ENCODE measurements at places on chromosomes 1 and 21. TPM values are rescaled to one million over a fixed set of nuclear protein-coding genes. Genes with fewer than 3 reads are reported as not detected.

- no peak for DNase-seq
- no peaks in the 10 kb centered on the region for H3K36me3 ChIP-seq
- H3K27ac ChIP-seq: no peak overlapping the region
- H3K4me1 ChIP-seq: no peaks in the 10 kb centered on the region
Measured at GRCh38 chr1:171635661-171636060, 13.6 kb downstream of the MYOCOS start.

DNA sequence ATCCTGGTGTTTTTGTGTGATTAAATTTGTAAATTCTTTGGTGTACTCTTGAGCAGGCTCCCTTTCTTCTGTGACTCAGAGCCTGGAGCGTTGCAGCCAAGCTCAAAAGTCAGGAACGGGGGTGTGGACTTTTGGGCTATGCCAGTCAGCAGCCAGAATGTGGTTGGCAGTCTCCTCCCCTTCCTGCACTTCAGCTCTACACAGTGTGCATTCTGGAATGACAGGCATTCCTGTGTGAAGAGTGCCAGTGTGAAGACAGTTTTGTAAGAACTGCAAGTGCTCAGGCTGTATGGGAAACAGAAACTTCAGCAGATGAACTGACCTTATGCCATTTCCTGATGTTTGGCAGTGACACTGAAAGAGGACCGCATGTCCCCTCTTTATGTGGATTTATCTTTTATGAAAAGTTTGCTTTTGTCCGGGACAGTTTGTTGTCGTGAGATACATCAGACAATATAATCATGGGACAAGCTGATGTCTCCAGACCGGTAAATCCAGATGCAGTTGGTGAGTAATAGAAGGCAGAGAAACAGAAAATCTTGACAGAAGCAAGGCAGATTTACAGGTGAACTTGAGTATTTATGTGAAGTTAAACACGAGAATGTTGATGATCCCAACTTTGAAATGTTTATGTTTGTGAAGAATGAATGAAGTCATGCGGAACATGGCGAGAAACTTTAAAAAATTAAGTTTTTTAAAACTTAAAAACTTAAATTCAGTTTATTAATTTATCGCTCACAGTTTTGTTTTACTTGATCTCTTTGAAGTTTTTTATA is 67.7 kb upstream of the RCC1 start:
- H3K36me3 ChIP-seq: no peaks in the 10 kb centered on the region
- H3K4me1 ChIP-seq: peaks cover 16% of the 10 kb centered on the region
- H3K27me3 ChIP-seq: no peaks in the 10 kb centered on the region
- peak overlapping the region; percentile 3 for H3K27ac ChIP-seq

- H3K36me3 ChIP-seq: peaks cover 52% of the 10 kb centered on the region
- peak; percentile 84 for DNase-seq
- H3K27ac ChIP-seq: peak overlapping the region; percentile 88
- peak overlapping the region; percentile 31 for H3K4me3 ChIP-seq
Measured at GRCh38 chr1:116556289-116557006, 14.4 kb downstream of the CD58 start.

DNA sequence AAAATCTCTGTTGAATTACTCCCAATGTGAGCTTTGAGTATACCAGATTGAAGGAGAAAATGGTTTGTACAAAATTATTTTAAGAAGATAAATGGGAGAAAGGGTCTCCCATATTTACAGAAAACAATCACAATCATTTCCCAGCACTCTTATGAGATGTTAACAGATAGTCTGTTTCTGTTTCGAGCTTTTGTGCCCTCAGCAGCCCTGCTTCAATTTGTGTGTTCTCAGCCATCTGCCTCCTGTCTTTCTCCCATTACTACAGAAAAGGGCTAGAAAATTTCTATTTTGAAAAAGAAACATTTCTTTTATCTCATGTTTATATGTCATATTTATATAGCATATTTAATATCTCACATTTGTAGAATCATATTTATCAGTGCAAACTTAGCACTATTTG is 498.4 kb downstream of the TTLL7 start:
- no peak overlapping the region for H3K4me3 ChIP-seq
- H3K27me3 ChIP-seq: no peaks in the 10 kb centered on the region
- H3K27ac ChIP-seq: no peak overlapping the region
- no peak for DNase-seq

DNA sequence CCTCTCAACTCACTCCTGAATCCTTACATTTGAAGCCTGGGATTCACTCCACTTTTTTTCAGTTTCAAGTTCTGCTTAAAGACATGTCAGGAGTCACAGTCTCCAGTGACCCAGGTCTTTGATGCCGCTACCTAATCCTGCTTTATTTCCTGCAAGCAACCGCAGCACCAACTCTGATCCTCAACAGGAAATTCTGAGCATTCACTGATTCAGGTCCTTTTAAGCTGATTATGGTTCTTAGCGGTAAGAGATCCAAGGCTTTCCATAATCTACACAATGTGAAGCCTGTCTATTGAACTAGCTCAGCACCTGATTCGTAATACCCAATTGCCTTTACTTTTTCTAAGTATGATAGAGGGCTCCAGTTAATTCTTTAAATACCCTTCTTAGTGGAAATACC is 43.7 kb upstream of the PIGC start:
- no peak overlapping the region for H3K4me3 ChIP-seq
- no peaks in the 10 kb centered on the region for H3K36me3 ChIP-seq
- no peak overlapping the region for H3K27ac ChIP-seq
- no peak for DNase-seq

- H3K4me3 ChIP-seq: no peak overlapping the region
- DNase-seq: no peak
- no peaks in the 10 kb centered on the region for H3K27me3 ChIP-seq
- peaks cover 2% of the 10 kb centered on the region for H3K4me1 ChIP-seq
- no peaks in the 10 kb centered on the region for H3K36me3 ChIP-seq
Measured at GRCh38 chr1:157781048-157781447, 4.1 kb upstream of the FCRL2 start.

- H3K4me3 ChIP-seq: no peak overlapping the region
- peaks cover 17% of the 10 kb centered on the region for H3K4me1 ChIP-seq
- peak; percentile 53 for DNase-seq
- H3K27me3 ChIP-seq: peaks cover 23% of the 10 kb centered on the region
Measured at GRCh38 chr1:110982320-110982719, 18.6 kb upstream of the LRIF1 start.

DNA sequence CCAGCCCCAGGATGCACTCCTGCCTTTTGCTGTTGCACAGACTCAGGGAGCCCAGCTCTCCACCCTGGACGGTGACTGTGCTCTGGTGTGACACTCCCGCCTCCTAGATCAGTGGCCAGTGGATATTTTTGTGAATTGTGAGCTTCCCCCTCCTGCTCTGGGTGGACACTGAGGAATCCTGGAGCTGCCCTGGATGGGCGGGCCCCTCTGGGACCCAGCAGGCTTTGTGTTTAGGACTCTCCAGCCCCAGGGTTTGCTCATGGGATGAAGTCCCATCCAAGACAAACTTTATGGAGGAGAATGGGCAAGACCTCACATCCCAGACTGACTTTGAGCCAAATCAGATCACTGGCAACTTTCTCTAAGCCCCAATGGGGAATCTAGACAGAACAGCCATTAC is 16.1 kb downstream of the SLC6A9 start:
- no peaks in the 10 kb centered on the region for H3K36me3 ChIP-seq
- H3K4me1 ChIP-seq: no peaks in the 10 kb centered on the region
- no peak overlapping the region for H3K4me3 ChIP-seq
- no peak overlapping the region for H3K27ac ChIP-seq

GRCh38 chr1:54651608-54652007 is 10.0 kb downstream of the MROH7 start:
- H3K36me3 ChIP-seq: no peaks in the 10 kb centered on the region
- no peak overlapping the region for H3K4me3 ChIP-seq
- H3K27ac ChIP-seq: no peak overlapping the region
- no peak for DNase-seq

DNA sequence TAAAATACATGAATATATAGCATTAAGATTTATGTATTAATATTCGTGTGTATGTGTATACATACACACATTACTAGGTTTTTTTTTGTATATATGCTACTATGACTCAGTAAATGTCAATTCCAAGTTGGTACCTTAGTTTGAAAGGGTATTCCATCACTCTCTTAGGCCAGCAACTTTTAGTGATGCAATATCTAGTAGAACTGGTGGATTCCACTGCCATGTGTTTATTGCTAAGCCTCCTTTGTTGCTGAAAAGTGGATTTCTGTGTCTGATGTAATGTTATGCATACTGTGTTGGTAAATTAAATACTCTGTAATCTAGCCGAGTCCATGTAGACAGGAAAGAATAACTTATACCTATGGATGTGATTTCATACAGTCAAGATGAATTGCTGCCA is 16.9 kb upstream of the COL11A1 start:
- H3K4me3 ChIP-seq: no peak overlapping the region
- no peak for DNase-seq
- H3K27me3 ChIP-seq: no peaks in the 10 kb centered on the region
- no peaks in the 10 kb centered on the region for H3K4me1 ChIP-seq
- H3K36me3 ChIP-seq: no peaks in the 10 kb centered on the region

GRCh38 chr21:42865776-42866160 is 13.6 kb downstream of the WDR4 start:
- H3K4me3 ChIP-seq: no peak overlapping the region
- no peaks in the 10 kb centered on the region for H3K27me3 ChIP-seq
- H3K36me3 ChIP-seq: peaks cover 52% of the 10 kb centered on the region
- peaks cover 5% of the 10 kb centered on the region for H3K4me1 ChIP-seq
- DNase-seq: no peak
- no peak overlapping the region for H3K27ac ChIP-seq

DNA sequence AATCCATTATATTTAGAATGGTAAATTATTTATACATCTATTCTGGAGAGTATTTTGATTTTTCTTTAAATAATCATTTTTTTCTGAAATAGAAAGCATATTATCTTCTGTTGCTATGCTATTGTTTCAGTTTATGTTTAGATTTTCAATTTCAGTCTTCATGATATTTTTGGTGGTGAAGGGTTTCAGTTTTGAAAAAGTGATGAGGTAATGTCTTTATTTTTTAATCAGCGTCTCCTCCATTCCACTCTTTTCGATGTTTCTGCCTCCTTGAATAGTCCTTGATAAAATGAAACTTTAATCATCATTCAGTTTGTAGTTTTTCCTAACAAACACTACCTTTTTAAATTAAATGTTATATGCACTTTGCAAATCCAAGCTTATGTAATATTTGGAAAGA is 428.6 kb downstream of the PTPRC start:
- DNase-seq: no peak
- peaks cover 5% of the 10 kb centered on the region for H3K27me3 ChIP-seq
- H3K27ac ChIP-seq: no peak overlapping the region
- H3K4me1 ChIP-seq: peaks cover 19% of the 10 kb centered on the region
- no peak overlapping the region for H3K4me3 ChIP-seq
- peaks cover 3% of the 10 kb centered on the region for H3K36me3 ChIP-seq

DNA sequence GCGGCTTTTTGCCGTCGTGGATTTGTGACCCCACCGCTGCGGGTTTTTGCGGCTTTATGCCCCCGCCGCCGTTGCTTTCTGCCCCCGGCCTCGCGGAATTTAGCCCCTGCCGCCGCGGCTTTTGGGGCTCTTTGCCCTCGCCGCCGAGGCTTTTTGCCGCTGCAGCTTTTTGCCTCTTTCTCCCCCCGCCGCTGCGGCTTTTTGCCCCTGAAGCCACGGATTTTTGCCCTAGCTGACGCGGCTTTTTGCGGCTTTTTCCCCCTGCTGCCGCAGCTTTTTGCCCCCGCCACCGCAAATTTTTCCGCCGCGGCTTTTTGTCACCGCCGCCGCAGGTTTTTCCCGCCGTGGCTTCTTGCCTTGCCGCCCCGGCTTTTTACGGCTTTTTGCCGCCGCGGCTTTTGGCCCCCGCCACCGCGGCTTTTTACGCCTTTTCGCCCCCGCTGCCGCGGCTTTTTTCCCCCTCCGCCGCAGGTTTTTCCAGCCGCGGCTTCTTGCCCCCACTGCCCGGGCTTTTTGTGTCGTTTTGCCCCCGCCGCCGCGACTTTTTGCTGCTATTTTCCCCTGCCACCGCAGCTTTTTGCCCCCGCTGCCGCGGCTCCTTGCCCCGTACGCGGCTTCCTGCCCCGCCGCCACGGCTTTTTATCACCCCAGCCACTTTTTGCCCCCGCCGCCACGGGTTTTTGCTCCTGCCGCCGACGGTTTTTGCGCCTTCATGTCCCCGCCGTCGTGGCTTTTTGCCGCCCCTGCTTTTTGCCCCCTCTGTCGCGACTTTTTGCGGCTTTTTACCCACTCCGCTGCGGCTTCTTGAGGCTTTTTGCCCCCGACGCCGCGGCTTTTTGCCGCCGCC is 3933.6 kb downstream of the SRGAP2C start:
- H3K27me3 ChIP-seq: no peaks in the 10 kb centered on the region
- peaks cover 5% of the 10 kb centered on the region for H3K36me3 ChIP-seq
- no peak overlapping the region for H3K4me3 ChIP-seq
- no peak for DNase-seq
- H3K4me1 ChIP-seq: no peaks in the 10 kb centered on the region

DNA sequence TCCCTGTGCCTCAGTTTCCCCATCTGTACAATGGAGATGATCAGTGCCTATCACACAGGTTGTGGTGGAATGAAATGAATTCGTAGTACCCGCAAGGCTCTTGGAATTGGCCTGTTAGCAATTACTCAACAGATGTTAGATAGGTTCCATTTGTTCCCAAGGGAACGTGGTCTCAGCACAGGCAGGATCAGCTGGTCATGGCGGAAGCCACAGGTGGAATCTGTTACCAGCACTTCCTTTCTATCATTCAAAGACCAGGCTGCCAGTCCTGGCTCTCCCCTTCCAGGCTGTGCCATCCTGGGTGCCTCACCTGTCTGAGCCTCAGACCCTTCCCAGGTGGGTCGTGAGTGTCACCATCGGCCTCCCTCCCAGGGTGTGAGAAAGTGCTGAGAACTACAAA is 61.5 kb downstream of the FBXO2 start:
- peaks cover 16% of the 10 kb centered on the region for H3K27me3 ChIP-seq
- DNase-seq: no peak
- no peak overlapping the region for H3K4me3 ChIP-seq
- H3K36me3 ChIP-seq: no peaks in the 10 kb centered on the region

DNA sequence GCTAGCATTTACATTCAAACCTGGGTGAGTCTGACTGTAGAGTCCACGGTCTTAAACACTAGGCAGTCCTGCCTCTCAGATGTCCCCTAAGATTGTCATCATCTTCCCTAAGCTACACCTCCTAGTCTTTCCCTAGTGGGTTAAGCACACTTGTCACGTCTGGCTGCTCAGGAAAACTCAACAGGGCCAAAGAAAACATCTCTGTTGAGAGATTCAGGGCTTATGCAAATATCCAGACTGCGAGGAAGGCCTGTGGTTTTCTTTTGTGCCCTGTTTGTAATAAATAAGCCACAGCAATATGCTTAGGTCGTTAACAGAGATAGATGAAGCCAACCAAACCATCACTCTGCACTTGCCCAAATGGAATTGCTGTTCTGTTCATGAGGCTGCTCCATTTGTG is 472.6 kb upstream of the DEPDC1 start:
- H3K27ac ChIP-seq: no peak overlapping the region
- no peak overlapping the region for H3K4me3 ChIP-seq
- no peaks in the 10 kb centered on the region for H3K27me3 ChIP-seq
- H3K36me3 ChIP-seq: no peaks in the 10 kb centered on the region
- no peaks in the 10 kb centered on the region for H3K4me1 ChIP-seq
- no peak for DNase-seq

GRCh38 chr1:92081031-92081430 is 886 bp downstream of the BTBD8 start:
- no peaks in the 10 kb centered on the region for H3K36me3 ChIP-seq
- no peak overlapping the region for H3K27ac ChIP-seq
- peaks cover 10% of the 10 kb centered on the region for H3K4me1 ChIP-seq
- no peak for DNase-seq

KRTAP12-2 gene
- total RNA-seq: not detected

MAST2 gene
- total RNA-seq: 25.4 TPM

TNFRSF1B gene
- 434 TPM for total RNA-seq

TPTE gene
- not detected for total RNA-seq

ZNF670 gene
- total RNA-seq: 1.4 TPM

SYT11 gene
- 30.7 TPM for total RNA-seq

BTBD19 gene
- 8.7 TPM for total RNA-seq

TRIM63 gene
- total RNA-seq: 0.25 TPM

FMN2 gene
- total RNA-seq: not detected

SPRR5 gene
- total RNA-seq: not detected
